Lung (tissue), 17 donors: ENCODE measurements at places on chromosomes 1 and 21.

DNA sequence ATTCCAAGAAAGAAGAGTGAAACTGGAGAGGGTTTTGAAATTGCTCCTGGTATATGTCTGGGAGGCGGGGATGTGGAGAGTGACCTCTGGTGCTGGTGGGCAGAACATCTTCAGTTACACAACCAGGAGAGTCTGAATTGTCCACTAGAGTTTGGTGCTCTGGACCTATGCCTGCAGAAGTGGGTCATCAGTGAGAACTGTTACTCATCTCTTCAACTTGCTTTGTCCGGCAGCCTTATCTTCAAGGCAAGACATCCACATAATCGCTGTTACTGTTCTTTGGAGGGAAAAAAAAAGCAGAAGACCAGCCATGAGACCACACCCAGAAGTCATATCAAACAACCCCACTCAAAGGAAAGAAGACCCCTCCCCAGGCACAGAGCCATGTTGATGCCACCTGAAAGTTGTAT, 14.9 kb downstream of the SH2D1B start:
- H3K36me3 ChIP-seq, result no peaks in the 10 kb centered on the region
- no peaks in the 10 kb centered on the region for H3K4me1 ChIP-seq
- no peak overlapping the region for H3K27ac ChIP-seq

DNA sequence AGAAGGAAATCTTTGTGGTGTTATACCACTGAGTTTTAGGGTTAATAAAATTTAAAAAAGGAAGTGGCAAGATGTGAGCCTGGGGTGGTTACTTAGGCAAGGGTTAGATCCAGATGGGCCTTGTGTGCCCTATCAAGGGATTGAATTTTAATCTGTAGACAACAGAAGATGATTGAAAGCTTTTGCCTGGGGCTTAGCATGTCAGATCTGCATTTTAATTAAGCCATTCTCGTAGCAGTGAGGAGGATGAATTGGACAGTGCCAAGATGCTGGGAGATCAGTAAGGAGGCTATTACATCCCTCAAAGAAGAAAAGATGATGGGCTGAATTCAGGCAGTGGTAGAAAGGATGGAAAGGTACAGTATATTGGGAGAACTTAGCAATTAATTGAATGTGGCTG, 42.3 kb downstream of the HMGB4 start:
- no peak overlapping the region for H3K4me3 ChIP-seq
- H3K36me3 ChIP-seq, result no peaks in the 10 kb centered on the region
- H3K4me1 ChIP-seq, result no peaks in the 10 kb centered on the region
- peaks cover 6% of the 10 kb centered on the region for H3K27me3 ChIP-seq

DNA sequence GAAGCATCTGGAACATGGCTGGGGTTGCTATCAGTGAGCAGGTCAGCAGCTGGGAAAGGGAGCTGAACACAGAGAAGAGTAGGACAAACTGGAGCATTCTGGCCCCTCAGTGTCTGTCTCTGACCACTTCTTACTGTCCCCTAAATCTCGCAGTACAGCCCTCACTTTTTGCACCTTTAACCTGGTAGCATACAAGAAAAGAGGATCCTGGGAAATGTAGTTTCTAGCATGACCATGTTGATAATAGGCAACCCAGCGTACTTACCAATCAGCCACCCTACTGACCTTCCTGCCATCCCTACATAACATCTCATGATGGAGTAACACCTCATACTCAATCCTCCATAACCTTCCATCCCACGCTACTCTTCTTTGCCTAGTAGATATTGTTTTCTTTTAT, 99.1 kb upstream of the RAVER2 start:
- H3K4me1 ChIP-seq, result no peaks in the 10 kb centered on the region
- no peaks in the 10 kb centered on the region for H3K27me3 ChIP-seq
- DNase-seq, result no peak
- H3K4me3 ChIP-seq, result no peak overlapping the region
- H3K27ac ChIP-seq, result no peak overlapping the region
- peaks cover 13% of the 10 kb centered on the region for H3K36me3 ChIP-seq

DNA sequence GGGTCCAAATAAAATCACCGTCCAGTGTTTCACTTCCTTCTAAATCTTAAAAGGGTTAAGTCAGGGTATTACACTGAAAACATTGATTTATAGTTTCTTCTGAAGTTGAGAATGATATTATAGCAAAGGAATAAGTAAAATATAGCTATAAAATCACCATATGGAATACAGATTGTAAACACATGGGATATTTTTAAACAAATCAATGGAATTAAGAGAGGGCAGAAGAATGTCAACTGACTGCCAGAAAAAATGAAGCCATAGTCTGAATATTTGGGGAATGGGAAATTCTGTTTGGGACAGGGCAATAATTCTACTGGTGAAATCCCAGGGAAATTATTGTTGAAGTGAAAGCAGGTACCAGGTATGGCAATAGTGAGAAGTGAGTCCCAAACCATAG, 664.6 kb downstream of the NCAM2 start:
- H3K4me1 ChIP-seq, result no peaks in the 10 kb centered on the region
- no peaks in the 10 kb centered on the region for H3K27me3 ChIP-seq
- no peak overlapping the region for H3K27ac ChIP-seq
- no peak for DNase-seq
- H3K36me3 ChIP-seq, result no peaks in the 10 kb centered on the region

DNA sequence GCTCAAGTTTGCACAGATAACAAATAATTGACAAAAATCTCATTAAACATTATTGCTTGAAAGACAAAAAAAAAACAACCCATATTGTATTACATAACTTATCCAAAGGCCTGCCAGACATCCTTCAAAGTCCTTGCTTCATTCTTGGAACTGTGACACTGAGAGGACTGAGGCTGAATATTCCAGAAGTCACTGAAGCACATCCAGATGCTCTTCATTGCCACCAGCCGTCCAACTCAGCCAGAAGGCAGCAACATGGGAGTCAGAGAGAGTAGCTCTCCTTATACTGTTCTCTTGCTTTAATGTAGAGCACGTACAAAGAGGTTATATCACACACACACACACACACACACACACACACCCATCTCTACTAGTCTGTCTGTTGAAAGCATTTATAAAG, 755.0 kb downstream of the LTN1 start:
- no peak for DNase-seq
- H3K4me1 ChIP-seq, result no peaks in the 10 kb centered on the region
